ENCODE measurements at places on chromosomes 6 and 20. TPM values are rescaled to one million over a fixed set of nuclear protein-coding genes. Genes with fewer than 3 reads are reported as not detected.

Gene CTCFL
- total RNA-seq, result not detected

Gene ZSCAN23
- total RNA-seq, result 1.2 TPM

Gene CCN6
- not detected for total RNA-seq

Gene ADGB
- total RNA-seq, result 1.6 TPM

Gene CBLN4
- total RNA-seq, result 0.20 TPM

Gene CST4
- not detected for total RNA-seq

Gene PGC
- not detected for total RNA-seq

Gene BTN1A1
- not detected for total RNA-seq

DNA sequence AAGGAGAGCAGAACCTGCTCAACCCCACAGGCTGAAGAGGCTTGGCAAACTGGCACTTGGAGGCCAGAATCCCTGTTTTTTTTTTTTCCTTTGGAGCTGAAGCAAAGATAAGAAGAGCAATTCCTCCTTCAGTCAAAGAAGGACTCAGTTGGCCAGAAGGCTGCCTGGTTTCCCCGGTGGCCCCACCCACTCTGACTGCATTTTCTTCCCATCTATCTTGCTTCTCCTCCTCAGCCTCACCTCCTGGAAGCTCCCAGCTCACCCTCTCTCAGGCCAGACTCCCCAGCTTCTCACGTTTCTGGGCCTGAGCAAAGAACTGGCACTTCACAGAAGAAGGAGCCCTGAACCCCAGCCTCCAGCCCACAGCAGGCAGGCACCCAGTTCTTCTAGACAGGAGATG is 2.4 kb downstream of the LRFN2 start:
- DNase-seq, result no peak

GRCh38 chr6:40290816-40291215 is 296.3 kb downstream of the LRFN2 start:
- no peak for DNase-seq

GRCh38 chr20:57999465-58000111 is 228.9 kb downstream of the ANKRD60 start:
- DNase-seq, result peak; percentile 61

DNA sequence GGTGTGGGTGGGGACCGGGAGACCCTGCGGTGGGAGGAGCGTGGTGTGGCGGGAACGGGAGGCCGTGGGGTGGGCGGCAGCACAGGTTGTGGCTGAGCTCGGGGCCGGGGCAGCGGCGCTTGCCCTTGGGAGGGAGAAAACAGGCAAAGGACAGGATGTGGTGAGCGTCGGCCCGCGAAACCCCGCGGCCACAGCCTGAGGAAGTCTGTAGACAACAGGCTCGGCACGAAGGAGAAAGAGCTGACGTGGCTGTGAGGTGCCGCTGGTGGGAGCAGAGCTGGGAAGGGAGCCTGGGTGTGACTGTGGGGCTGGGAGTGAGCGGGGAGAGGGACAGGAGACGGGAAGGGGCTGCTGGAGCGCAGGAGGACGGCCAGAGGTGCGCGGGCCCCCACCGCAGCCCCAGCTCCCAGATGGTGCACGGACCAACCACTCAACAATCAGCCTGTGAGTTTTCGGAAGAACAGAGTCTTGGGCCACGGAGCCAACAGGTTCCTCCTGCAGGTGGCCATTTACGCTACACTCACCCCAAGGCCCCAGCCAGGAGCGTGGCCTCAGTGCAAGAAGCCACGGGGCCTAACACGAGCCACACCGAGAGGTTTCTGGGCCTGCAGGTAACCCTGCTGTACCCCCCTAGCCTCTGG is 202.8 kb downstream of the DLL1 start:
- peak; percentile 40 for DNase-seq

DNA sequence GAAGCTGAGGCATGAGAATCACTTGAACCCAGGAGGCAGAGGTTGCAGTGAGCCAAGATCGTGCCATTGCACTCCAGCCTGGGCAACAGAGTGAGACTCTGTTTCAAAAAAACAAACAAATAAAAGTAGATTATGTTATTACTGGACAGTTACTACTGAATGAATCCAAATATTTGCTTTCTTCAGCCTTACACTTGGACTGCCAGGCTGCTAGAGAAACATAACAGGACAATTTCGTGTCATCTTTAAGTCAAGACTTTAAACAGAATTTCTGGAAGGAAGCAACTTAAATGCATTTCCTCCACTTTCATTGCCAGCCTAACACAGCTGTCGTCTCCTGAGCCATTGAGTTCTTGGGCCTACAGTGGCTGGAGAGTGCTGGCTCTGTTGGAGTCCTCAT is 42.0 kb upstream of the PRIM2 start:
- DNase-seq, result no peak

DNA sequence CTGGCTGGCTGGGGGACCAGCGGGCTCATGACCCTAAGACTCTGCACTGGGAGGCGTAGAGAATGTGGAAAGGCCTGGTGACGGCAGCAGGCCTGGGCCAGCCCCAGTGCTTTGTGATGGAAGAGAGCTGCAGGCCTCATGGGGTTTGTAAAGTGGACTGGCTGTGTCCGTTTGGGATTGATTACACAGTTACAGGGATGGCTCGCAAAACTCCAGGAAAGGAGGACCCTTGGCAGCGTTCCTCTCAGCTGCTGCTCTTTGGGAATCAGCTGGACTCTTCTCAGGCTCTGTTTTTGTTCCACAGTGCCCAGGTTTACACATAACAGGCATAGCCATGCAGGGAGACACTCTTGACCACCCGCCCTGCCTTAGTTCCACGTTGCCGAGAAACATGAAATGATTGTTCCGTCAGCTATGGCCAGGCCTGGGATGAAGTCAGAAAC is 89.0 kb downstream of the SLX4IP start:
- peak; percentile 72 for DNase-seq

GRCh38 chr20:1434571-1435336 is 31.9 kb downstream of the NSFL1C start:
- DNase-seq, result peak; percentile 35

GRCh38 chr20:7490288-7490687 is 450.0 kb downstream of the HAO1 start:
- no peak for DNase-seq

GRCh38 chr20:10603971-10604864 is 69.6 kb downstream of the JAG1 start:
- no peak for DNase-seq

DNA sequence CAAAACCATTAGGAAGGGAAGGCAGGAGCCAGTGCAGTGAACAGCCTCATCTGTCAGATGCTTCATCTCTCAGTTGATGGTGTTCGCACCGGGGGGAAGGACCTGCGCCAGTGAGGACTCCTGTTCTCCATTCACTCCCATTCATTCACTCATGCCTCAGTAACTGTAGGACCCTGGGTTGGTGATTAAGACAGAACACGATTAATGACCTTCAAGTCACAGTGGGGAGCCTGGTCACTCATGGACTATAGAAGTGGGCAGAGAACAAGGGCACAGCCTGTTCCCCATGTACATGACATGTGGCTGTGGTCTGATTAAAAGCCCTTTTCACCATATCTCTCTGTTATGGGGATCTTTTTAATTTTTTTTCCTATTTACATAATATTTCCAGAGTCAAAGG is 113.3 kb downstream of the RPS12 start:
- DNase-seq, result no peak

- no peak for DNase-seq
These were observed 28.2 kb upstream of the RIMS4 start for GRCh38 chr20:44838521-44838920.

- DNase-seq, result no peak
These were observed 67.9 kb downstream of the TTLL2 start for GRCh38 chr6:167392631-167393316.

DNA sequence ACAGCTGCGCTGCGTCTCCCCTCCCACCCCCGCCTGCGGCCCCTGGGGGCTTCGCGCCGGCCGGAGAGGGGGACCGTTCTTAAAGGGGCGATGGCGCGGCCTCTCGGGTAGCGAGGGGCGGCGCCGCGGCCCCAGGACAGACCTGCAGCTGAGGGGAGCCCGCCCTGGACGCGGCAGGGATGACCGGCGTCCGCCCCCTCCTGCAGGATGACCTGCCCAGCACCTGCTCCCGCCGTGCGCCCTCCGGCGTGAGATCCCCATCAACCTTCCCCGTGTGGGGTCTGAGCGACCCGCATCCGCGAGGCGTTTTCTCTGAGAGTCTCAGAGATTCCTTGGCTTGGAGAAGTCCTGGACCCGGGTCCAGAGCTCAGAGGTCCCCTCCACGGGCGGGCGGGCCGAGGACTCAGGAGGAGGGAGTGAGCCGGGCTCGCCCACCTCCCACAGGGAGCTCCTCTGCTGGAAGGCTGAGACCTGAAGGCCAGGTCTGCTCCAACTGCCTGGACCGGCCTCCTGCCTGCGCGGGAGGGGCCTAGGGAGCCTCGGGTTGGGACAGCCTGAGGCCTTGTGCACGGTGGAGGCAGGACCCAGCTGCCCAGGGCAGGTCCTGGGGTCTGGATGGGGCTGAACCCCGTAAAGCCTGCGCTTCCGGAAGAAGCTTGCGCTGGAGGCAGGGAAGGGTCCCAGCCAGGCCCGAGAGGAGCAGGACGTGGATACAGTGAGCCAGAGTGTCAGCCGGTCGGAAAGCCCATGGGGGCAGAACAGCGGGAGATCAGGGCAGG is 532 bp upstream of the NKAIN4 start:
- no peak for DNase-seq

GRCh38 chr6:154548130-154548830 is 37.8 kb upstream of the CNKSR3 start:
- DNase-seq, result peak; percentile 33

DNA sequence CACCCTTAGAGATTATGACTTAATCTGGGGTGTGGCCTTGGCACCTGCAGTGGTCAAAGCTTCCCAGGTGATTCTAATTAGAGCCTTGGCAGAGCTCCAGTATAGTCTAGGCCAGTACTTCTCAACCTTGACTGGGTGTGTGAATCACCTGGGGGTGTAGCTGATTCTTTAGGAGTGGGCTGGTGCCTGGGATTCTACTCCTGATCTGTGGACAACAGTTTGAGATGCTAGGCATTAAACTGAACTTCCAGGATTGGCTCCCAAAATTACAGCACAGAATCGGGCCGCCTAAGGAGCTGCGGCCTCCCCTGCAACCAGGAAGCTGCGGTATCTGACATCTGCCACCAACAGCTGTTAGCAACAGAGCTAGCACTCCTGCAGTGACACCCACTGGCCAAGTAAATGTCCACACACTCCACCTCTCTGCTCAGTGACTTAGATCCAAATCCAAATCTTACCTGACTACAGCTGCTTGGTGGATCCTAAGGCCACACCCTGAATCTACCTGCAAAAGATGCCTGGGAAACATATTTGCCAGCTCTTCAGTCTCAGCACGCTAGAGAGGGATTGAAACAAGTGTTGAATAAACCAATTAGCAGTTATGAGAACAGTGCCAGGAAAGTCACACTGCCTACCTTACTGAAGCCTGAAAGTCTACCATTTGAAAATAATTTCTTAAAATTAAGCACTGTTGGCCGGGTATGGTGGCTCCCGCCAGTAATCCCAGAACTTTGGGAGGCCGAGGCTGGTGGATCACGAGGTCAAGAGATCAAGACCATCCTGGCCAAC is 126.7 kb downstream of the UNC5CL start:
- peak; percentile 65 for DNase-seq

DNA sequence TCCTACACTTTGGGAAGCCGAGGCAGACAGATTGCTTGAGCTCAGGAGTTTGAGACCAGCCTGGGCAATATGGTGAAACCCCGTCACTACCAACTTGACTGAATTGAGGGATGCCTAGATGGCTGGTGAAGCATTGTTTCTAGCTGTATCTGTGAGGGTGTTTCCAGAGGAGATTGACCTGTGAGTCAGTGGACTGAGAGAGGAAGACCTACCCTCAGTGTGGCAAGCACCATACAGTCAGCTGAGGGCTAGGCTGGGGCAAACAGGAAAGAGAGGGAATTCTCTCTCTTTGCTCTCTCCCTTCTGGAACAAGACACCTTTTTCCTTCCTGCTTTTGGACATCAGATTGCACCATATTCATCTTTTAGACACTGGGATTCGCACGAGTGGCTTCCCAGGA is 3.7 kb upstream of the ZUP1 start:
- no peak for DNase-seq

DNA sequence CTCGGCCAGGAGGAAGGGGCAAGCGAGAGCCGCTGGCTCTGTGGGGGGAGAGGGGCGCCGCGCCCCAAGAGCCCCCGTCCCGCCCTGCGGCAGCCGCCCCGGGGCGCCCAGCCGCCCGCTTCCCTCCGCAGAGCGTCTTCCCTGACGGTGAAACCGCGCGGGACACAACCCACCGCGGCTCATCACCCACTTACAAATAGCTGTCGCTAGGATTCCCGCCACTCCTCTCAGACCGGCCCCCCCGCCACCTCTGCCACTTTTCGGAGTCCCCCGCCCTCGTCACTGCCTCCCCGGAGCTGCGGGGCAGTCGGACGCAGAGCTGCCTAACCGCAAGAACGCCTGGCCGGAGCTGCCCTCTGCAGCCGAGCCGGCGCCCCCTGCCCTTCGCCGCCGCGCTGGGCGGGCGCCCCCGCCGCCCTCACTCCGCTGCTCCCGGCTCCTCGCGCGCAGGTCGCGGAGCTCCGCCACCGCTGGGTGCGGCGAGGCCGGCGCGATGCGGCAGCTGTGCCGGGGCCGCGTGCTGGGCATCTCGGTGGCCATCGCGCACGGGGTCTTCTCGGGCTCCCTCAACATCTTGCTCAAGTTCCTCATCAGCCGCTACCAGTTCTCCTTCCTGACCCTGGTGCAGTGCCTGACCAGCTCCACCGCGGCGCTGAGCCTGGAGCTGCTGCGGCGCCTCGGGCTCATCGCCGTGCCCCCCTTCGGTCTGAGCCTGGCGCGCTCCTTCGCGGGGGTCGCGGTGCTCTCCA is at the start of gene SLC35D3:
Gene SLC35D3, plus strand, starts transcription at position 366 of the 749 bp plus-strand sequence. Its CDS starts 128 bp downstream, at position 494.
- DNase-seq, result no peak

- no peak for DNase-seq
These were observed 183.2 kb downstream of the TINAG start for GRCh38 chr6:54491431-54491830.

DNA sequence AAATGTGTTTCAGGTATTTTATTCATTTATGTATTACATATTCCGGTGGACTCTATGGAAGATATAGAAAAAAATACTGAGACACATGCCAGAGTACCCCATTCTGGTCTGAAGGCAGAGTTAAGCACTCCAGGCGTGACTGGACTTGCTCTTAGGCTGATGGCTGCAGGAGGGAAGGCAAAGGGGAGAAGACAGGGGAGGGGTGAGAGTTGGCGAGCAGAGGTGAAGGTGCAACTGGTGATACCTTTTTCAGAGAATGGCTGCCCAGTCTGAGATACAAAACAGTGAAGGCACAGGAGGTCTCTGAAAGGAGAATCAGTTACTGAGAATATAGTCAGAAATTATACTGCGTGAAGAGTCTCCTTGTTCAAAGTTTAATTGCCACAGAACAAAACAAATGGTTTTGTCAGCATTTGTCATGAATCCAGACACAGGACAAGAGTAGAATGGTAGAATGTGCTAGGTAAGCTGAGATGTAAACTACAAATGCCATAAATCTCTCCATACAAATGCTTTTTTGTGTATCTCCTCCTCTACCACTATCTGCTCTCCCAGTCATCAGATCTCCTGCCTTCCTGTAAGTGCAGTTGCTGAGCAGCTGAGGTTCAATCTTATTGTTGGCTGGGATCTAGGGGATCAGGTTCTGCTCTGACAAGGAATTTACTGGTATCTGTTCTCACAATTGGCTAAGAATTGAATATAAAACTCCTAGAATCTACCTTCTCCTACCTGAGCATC is 104.2 kb upstream of the DST start:
- no peak for DNase-seq
